NT2/D1 (cell line): ENCODE measurements at places on chromosomes 4 and X.

DNA sequence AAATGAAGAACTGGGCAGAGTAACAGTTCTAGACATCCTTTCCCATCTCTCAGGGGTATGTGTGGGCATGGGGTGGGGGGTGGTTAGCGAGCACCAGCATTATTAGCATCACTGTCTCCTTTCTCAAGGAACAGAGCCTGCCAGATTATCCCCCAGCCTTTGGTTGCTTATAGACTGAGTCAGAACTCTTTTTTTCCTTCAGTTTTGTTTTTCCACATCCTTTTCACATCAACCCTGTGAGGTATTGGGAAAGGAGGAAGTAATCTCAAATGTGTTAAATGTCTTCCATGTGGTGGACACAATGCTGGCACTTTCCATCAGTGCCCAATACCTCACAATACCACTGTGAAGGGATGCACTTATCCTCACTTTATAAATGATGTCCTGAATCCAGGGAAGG, 3.1 kb upstream of the FGF16 start:
- no peak for DNase-seq

DNA sequence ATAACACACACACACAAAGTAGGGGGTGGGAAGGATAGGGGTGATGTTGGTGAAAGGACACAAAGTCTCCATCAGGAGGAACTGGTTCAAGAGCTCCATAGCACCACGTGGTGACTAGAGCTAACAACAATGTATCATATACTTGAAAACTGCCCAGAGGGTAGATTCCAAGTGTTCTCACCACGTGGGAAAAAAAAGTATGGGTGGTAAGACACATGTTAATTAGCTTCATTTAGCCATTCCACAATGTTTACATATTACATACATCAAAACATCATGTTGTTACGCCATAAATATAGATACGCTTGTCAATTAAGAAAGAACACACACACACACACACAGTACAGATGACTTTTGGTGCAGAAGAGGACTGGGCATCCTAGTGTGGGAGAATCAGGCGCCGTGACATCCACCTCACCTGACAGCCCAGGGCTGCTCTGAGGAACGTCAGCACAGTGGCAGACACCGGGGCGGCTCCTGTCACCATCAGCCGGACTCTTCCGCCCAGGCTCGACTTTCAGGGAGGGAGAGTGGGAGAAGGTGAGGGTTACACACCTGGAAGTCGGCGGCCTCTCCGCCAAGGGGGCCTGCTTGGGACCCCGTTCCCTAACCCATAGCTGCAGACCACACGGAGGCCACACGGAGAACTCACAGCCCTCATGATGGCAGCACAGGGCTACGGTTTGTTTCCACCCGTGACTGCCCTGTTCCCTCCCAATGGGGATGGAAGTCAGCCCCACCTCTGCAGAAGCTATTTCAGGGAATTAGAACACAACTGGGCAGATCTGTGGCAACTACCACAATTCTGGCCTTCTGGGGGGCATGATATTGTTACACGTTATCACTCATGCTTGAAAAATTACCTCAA, 31.8 kb upstream of the CENPU start:
- DNase-seq: no peak

DNA sequence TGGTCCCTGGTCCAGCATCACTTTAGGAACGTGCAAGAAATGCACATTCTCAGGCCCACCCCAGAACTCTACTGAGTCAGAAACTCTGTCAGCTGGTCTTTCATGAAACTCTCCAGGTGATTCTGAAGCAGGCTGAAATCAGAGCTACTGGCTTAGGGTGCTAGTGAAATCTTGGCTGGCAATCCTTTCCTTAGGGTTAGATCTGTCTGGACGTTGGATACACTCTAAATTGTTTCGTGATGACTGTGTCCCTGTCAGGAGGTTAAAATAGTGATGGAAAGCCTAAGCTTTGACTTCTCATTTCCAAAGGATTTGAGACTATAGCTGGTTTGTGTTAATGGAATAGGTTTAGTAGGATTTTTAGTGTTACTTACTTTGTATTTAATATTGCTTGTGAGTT, 99.1 kb downstream of the ARHGAP10 start:
- DNase-seq: no peak

DNA sequence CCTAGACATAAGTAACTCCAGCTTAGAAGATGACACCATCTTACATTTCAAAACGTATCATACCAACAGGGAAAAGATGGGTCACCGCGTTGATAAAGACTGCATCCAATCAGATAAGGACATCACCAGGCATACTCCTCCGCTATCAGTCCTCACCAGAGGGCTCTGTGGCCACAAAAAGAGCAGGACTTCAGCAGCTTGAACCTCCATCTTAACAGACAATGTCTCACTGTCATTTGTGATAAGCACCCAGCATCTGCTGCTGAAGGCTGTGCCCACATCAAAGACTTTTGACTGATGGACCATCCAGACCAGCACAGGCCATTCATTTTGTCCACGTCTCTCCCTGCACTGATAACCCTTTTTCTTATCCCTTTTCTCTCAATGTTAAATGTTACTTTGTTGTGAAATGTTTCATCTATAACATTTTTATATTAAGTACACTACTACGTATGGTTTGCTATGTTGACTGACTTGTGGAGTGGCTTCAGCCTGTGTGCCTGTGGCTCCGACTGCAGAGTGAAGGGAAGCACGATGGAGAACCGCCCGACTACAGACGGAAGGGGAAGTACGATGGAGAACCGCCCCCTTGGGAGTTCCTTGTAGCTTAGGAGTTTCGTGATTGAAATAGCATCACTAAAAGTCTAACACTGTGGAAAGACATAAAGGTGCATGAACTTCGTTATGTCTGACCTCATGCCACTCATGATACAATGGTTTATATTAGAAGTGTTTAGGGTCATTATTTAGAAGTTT, 595.4 kb upstream of the AGA start:
- DNase-seq: no peak

- no peak for DNase-seq
Measured at GRCh38 chrX:39158801-39159657, 357.8 kb downstream of the MID1IP1 start.

- DNase-seq: no peak
Measured at GRCh38 chrX:88170553-88170952, 576.5 kb upstream of the CPXCR1 start.

DNA sequence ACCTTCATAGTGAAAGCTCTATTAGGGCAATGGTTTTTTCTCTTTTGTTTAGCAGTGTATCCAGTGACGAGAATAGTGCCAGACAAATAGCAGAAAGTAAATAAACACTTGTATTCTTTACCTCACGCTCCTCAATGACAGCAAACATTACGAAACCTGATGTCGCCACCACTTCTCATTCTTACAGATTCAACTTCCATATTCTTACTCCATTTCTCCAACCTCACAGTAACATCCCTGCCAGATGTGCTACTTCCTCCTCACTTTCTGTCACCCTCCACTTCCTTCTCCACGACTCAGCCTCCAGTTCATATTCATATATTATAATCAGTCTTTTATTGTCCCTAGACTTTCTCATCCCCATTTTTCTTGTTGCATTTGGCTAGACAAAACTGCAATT, 1956.2 kb upstream of the AGA start:
- no peak for DNase-seq
